Adrenal gland (tissue), 19 donors: ENCODE measurements at places on chromosomes 5 and 9. TPM values are rescaled to one million over a fixed set of nuclear protein-coding genes. Genes with fewer than 3 reads are reported as not detected.

- no peak for DNase-seq
These were observed 22.4 kb downstream of the TNFAIP8 start for GRCh38 chr5:119378075-119378700.

PCDHB15 gene
- 1.00 TPM for total RNA-seq

GRCh38 chr9:96026655-96027213, 151.2 kb downstream of the ERCC6L2 start:
- DNase-seq: no peak

SPINK14 gene
- total RNA-seq: not detected

GRCh38 chr9:136170006-136170901, 34.7 kb downstream of the LHX3 start:
- peak; percentile 44 for DNase-seq

TEX48 gene
- not detected for total RNA-seq

- no peak for DNase-seq
These were observed 79.3 kb downstream of the ARL15 start for GRCh38 chr5:54230936-54231685.

GRCh38 chr5:173625261-173625660, 8.8 kb upstream of the BOD1 start:
- no peak for DNase-seq

- no peak for DNase-seq
These were observed 144.9 kb downstream of the GOLPH3 start for GRCh38 chr5:32029261-32029660.

DNA sequence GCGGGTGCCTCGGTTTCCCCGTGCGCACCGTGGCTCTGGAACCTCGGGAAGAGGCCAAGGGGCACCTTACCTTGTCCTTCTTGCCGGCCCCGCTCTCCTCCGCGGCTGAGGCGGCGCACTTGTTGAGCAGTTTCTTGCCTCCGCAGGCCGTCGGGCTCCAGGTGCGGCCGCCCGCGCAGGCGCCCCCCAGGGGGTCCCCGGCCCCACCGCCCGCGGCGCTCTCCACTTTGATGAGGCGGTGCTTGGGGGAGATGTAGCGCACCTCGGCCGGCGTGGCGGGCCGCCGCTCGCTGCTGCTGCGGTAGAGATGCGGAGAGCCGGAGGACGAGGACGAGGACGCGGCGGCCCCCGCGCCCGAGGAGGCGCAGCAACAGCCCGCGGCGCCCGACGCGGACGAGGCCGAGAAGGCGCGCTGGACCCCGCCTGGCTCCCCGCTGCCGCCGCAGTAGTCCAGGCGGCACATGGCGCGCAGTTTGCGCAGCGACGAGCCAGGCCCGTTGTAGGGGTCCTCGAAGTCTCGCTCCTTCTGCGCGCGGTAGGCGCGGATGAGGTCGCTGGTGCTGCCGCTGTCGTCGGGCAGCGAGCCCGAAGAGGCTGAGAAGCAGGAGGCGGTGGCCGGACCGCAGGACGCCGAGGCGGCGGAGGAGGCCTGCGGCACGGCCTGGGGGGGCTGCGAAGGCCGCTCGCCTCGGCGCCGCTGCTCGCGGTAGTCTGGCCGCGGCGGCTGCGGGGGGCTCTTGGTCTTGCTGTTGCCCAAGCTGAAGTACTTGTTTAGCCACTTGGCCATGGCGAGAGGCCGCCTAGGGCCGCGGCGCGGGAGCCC, 957 bp downstream of the SHB start:
- no peak for DNase-seq

PTPRD gene
- total RNA-seq: 1.5 TPM

DNA sequence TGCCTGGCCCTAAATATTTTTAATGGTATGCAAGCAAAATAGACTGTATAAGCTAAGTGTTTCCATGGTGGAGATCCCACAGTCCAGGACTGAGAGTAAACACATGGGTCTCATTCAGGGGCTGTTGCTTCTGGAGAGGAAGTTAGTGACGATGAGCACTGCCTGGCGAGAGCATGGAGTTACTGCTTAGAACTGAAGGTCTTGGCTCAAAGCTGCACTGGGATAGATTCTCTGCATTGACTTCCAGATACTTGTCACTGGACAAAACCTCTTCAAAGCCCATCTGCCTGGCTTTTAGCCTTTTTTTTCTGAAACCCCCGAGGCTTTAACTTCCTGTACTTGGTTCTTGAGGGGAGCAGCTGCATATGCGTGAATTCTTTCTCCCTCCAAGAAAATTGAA, 39.2 kb downstream of the GPR107 start:
- no peak for DNase-seq

- no peak for DNase-seq
These were observed 292.4 kb upstream of the ACO1 start for GRCh38 chr9:32092031-32092430.

BAAT gene
- total RNA-seq: not detected

- no peak for DNase-seq
These were observed 196.4 kb downstream of the RFX3 start for GRCh38 chr9:3329361-3329760.

DNA sequence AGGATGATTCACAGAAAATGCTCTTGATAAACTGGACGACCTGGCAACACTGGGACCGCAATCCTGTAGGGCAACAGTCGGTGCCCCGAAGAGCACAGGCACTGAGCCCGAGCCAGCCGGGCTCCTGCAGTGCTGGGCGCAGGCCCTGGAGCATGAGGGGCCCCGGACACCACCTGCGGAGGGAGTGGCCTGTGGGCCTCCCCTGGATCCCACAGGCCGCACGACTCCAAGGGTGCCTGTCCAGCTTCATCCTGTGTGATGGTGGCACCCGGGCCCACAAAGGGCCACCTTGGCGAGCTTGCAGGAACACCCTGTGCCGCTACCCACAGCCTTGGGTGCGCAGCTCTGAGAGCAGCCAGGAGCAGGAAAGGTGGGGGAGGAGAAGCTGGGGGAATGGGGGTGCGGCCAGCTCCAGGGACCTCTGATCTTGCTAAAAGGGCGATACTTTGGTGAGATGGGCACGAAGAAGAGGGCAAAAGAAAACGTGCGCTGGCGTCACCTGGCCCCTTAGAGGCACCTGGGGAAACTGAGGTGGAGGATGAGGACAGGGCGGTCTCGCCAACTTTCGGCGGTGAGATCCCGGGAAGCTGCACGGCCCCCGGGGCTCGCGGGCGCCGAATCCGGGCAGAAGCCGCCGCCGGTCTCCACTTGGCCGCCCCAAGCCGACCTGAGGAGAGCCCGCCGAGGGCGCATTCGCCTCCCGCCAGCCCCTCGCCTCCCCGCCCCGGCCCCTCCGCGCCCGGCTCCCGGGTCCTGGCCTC, 722 bp downstream of the TBC1D9B start:
- peak; percentile 70 for DNase-seq

SLC34A3 gene
- total RNA-seq: not detected

DNA sequence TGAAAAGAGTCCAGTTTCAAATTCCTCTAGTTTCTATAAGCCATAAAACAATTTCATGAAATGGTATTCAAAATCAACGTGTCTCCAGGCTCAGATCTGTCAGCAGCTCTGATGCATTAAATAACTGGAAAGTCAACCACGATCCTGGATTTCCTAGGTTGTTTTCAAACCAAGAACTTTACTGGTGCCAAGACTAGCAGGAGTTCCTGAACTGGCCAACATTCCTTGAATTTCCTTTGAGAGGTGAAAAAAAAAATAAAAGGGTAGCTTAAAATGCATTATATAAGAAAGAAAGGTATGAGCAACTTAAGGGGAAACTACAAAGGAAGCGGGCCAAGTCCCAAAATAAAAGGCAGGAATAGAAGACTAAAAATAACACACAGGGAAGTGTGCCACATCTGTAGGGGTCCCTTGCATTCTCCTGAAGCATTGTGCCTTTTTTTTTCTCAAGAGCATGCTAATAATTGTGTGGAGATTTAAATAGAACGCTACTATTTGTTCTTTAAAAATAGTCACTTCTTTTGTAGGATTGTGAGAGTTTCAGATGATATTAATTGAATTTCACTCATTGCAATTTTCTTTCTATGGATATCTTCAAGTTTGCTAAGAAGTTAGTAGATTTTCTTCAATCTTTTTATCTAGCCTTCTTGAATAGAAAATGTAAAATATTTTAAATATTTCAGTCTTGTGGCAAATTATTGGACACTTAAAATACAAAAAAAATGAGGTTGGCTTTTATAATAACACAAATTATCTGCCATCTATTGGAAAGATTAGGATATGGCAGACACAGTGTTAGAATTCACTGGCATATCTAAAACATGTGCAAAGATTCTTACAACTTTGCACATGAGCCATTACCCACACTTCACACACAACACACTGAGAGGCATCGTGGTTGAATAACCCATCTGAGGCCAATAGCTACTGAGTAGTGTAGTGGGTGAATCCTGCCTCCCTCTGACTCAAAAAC, 15.3 kb downstream of the ESM1 start:
- no peak for DNase-seq

GRCh38 chr5:77662635-77663034, 24.1 kb upstream of the OTP start:
- no peak for DNase-seq

FNIP1 gene
- 52.6 TPM for total RNA-seq
